ENCODE measurements at places on chromosomes 16 and 17.
A peak's percentile ranks its signal among the peaks of the same experiment; 100 is the strongest.

DNA sequence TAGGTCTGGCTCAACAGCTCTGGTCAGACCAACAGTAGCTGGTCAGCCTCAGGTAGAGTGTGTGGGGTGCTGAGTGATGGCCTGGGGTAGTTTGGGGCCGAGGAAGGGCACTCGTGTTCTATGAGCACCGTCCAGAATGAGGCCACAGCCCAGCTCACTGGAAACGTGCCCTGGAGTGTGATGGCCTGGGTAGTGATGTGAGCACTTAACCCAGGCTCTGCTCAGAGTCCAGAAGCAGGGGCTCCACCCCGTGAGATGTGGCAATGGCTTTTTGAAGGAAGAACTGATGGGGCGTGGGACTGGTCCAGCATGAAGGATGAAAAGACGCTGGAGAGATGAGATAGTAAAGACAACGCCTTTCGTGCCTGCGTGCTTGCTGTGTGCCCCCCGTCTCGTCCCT lies 35.3 kb downstream of the NTN1 start:
- no peak for DNase-seq

GRCh38 chr17:59503500-59503899 lies 61.9 kb upstream of the DHX40 start:
- no peak for DNase-seq

DNA sequence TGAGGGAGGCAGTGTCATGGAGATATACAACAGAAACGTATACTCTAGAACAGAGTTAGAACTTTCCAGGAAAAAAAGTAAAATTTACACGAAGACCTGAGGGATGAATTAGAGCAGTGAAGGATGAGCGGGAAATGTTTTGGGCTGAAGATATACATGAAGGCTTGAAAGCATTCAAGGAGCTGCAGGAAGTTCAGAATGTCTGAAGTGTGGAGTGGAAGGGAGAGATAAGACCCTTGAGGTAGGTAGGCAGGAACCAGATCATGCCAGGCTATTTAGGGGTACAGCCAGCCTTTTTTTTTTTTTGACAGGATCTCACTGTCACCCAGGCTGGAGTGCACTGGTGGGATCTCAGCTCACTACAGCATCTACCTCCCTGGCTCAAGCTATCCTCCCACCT lies 3.2 kb upstream of the NLK start:
- no peak for DNase-seq

- peak; percentile 99 for DNase-seq
Observed at GRCh38 chr16:58494981-58495520, 4.9 kb upstream of the NDRG4 start.

DNA sequence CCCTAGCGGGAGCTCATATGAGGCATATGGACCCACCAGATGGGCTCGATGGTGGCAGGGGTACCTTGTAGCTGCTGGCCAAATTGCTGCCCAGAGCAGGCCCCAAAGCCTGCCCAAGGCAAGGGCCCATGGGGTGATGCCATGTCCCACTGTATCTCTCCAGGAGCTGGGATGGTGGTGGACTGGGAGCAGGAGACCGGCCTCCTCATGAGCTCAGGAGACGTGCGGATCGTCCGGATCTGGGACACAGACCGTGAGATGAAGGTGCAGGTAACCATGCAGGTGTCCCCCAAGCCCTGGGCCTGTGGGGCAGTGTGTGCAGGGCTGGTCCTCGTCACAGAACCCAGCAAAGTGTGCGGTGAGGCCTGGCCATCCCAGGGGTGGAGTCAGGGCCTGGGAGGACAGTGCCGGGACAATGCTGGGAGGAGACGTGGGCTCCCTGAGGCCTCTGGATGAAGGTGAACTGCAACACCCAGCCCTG lies 34.1 kb upstream of the CHMP6 start:
- DNase-seq = no peak

Measured in brain (organoid and tissue), 16 donors.